ENCODE measurements at places on chromosomes 6 and 20.

DNA sequence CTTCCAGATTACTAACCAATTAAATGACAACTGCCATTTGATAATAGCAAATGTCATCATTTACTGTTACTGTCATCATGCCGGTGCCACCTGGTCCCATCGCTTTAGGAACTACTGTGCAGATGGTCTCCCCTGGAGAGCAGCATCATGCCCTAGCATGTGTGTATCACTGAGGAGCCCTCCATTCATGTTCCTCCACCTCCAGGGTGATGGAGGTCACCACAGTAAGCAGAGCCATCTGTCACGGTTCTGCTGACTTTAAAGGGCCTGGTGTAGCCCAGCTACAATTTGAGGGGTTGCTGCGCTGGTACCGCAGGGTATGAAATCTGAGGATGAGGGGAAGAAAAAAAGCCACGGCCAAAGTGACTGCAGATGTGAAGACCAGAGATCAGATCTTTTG, 118.8 kb upstream of the KCNK16 start:
- DNase-seq, result no peak

DNA sequence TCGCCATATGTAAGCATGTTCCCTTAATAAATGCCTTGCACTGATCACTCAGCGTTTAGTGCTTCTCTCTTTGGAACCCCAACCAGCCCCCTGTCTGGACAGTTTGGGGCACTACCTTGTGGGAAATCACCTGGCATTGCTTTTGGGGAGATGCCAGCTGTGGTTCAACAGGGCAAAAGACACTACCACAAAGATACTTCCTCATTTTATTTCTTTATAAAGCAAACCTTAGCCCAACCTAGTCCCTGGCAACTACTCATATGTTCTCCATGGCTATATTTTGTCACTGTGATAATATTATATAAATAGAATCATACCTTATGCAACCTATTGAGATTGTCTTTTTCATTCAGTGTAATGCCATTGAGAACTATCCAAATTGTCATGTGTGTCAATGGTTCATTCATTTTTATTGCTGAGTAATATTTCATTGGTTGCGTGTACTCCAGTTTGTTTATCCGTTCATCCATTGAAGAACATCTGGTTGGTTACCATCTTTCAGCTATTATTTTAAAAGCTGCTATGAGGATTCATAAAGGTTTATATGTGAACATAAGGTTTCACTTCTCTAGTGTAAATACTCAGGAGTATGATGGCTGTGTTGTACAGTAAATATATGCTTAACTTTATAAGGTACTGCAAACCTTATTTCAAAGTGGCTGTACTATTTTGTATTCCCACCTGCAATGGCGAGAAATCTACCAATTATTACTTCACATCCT, 114.8 kb downstream of the MOXD1 start:
- no peak for DNase-seq

DNA sequence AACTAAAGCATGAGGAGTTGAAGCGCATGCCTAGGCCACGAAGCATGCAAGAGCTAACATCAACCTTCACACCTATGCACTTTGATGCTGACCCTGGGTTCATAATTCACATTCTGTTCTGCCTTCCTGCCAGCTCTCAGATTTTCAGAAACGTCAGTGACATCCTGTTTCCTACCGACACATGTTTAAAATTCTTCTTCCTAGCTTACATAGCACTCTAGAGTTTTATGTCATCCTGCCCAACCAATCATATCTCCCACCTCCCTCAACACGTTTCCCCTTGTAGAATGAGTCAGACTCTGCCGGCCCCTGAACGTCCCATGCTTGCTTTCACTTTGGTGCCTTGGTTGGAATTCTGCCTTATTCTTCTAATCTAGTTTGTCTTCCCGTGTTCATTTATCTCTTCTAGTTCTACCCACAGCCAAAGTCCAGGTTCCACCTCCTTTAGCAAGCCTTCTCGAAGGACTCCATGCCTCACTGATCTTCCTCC, 97.2 kb upstream of the MAP7 start:
- DNase-seq, result no peak

DNA sequence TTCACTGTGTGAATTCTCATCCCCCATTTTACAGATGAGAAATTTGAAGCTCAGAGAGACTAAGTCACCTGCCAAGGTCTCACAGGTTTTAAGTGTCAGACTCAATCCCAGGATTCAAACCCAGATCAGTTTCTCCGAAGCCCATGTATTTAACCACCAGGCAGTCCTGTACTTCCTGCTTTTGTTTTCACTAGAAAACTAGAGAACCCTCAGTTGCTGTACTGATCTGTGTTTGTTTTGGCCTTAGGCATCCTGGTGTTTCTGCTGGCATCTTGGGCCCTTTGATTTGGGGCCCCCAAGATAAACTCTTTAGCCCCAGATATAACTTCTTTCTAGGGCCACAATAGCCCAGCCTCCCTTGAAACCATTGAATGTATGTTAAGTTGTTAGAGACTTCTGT, 36.5 kb downstream of the PPP1R16B start:
- DNase-seq, result no peak

GRCh38 chr6:42367353-42368011, 84.2 kb downstream of the TRERF1 start:
- no peak for DNase-seq

- DNase-seq, result no peak
These were observed 165.2 kb upstream of the CST7 start for GRCh38 chr20:24783631-24784492.

DNA sequence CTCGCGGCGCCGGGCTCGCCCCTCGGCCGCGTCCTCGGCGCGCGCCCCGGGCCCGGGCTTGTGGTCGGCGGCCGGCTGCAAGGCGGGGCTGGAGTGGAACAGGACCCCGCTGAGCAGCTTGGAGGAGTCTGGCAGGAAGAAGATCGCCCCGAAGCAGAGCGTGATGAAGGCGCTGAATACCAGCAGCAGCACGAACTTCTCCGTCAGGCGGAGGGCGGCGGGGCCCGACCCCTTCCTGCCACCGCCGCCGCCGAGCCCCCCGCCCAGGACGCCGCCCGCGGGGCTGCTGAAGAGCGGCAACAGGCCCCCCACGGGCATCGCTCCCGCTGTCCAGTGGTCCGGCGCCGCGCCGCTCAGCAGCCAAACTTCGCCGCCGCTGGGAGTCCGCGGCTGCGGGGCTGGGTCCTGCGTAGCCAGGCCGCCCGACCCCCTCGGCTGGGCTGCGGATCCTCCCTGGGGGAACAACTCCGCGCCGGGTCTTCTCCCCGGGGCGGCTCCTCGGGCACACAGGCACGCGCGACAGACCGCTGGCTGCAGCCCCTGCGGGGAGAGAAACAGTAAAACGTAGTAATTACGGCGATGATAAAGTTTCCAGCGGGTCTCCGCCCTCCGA, 707 bp downstream of the MAN1A1 start:
- DNase-seq, result no peak

Data from NCI-H1436 treated with DMSO at 0.1 percent for 48 hours (cell line).